ENCODE measurements at places on chromosomes 5 and 9.

- DNase-seq, result no peak
These were observed 138.8 kb downstream of the PCSK1 start for GRCh38 chr5:96293966-96294883.

DNA sequence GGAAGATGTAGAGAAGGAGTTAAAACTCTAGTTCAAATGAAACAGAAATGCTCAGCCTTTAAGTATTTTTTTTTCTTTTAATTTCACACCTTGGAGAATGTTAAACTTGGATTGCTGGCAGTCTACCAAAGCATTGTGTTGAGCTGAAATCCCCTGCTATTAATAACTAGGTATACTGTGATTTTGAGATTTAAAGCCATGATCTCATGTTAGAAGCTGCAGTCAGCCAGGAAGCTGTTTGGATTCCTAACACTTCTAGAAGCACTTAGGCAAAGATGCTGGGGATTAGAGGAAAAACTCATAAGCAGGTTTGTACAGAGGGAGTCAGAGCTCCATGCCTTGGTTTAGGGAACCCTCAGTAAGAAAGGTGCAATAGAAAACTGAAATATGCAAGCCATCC lies 141.4 kb downstream of the KIF4B start:
- no peak for DNase-seq

- DNase-seq, result no peak
These were observed 41.7 kb upstream of the CLINT1 start for GRCh38 chr5:157900644-157901043.

DNA sequence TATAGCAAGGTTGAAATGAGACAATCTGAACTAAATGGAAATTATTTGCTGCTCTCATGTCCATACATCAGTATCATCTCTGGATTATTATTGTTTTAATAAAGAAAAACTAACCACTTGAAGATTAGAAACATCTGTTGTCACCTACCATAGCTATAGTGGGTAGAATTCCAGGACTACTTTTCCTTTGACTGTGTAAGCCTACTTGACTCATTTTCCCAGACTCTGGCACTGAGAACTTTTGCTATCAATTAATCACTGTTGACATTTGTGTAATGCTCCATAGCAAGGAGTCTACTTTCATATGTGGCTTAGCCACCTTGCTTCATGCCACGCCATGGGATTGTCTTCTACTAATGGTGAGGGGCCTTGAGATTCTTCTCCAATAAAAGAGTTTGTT lies 59.9 kb upstream of the ARRDC3 start:
- DNase-seq, result peak; percentile 47

GRCh38 chr9:133986061-133986460 lies 6.1 kb downstream of the VAV2 start:
- DNase-seq, result no peak

DNA sequence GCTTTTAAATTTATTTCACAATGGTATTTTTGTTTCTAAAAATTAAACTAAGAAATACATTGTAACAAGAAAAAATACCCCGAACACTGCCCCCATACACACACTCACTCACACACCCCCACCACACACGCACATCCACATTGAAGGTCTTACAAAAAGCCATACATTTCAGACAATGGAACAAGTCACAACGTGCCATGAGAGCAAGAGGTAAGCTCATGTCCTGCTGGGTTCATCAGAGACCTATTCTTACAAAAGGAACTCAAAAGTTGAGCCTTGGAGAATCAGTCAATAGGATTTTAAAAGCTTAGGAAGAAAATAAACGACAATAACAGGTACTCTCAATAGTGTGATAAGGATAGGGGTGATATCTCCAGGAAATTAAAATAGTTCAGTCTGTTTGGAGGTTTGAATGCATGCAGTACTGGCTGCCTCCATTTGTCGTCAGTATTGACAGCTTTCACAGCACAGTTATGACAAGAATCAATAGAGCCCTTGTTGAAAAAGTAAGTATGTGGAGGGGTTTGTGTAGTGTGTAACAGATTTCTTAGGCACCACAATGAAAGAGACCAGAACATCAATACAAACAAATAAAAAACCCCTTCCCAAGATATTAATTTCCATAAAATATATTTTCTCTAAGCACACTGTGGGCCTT lies 1826.2 kb upstream of the CDH6 start:
- no peak for DNase-seq

GRCh38 chr9:70322096-70322495 lies 63.3 kb downstream of the SMC5 start:
- no peak for DNase-seq

DNA sequence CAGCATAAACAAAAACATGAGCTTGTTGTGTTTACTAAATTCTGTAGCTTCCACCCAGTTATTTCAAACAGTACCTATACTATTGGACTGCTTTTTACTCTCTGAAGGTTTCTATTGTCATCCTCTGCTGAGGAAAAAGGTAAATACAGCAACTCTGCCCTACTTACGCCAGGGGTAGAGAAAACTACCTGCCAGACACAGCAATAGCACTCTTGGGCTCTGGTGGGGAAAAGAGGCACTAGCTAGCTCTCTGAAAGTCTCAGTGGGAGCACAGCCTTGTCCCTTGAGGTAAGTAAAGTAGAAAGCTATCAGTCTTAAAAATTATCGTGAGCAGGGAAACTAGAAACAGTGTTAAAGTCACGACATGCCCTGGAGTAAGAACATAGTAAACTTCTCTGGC lies 3.7 kb downstream of the HCN1 start:
- DNase-seq, result no peak

GRCh38 chr5:78649861-78650496 lies 1.4 kb upstream of the LHFPL2 start:
- DNase-seq, result no peak

DNA sequence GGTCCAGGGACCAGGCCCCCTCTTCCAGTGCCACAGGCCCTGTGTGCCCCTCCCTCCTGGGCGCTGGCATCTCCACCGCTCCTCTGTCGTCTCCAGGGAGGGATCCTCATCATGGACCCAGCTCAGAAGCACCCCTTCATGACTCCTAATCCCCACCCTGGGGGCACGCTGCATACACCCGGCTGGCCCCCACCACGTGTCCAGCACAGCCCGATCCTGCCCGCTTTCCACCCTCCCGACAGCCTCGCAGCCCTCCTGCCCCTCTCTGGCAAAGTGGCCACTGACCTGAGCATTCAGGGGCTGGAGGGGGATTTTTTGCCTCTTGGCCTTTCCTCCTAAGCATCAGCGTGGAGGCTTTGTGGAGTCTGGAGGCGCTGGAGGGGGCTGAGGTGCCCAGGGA lies 1.4 kb downstream of the CCDC187 start:
- no peak for DNase-seq

- DNase-seq, result peak; percentile 77
These were observed 55.3 kb upstream of the POU4F3 start for GRCh38 chr5:146283344-146283761.

DNA sequence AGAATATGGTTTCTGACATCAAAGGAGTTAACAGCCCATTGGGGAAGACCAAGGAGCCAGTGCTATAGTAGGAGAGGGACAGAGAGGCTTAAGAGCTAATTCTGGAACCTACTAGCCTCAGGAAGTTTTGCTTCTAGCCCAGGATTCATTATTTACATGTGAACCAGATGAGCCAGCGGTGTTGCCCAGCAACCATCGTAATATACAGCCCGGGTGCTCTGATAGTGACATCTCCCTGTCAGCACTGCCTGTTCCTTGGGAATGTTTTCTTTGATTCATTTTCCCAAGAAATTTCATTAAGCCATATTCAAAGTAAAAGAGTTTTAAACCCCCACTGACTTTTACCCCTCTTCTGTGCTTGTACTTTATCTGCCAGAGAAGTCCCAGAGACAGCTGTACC lies 217.4 kb upstream of the ADAMTSL1 start:
- no peak for DNase-seq

DNA sequence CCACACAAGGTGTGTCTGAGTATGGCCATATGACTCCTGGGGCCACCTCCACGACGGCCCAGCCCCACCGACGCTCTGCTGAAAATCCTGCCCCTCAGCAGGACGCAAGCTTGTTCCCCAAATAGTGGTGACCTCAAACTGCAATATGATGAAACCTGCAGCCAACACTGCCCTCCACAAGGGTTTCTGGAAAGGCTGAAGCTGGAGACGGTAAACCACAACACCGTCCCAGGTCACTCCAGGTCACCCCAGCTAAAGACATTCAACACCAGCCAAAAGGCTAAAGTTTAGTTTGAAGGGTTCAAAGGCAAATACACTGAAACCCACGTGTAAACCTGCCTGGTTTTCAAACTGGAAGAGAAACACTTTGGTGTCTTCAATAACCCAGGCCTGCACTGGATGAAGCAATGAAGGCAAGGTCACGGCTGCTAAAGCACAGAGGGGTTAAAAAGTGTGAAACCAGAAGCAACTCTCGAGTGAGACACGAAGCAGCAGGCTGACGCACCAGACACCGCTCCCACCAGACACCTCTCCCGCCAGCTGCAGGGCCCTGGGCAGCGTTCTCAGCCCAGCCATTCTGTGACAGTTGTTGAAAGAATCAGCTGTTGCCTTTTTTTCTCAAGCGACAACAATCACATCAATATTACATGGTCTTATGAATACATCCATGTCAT lies 1.8 kb upstream of the LHX3 start:
- DNase-seq, result no peak

Data from GM04503 (cell line).